MV-4-11 (cell line): ENCODE measurements at places on chromosomes 1 and 21.
A peak's percentile ranks its signal among the peaks of the same experiment; 100 is the strongest.

GRCh38 chr21:44540741-44541288 is 820 bp upstream of the KRTAP10-1 start:
- no peak for DNase-seq

GRCh38 chr1:109112056-109112651 is 1.8 kb upstream of the ELAPOR1 start:
- DNase-seq: peak; percentile 79

DNA sequence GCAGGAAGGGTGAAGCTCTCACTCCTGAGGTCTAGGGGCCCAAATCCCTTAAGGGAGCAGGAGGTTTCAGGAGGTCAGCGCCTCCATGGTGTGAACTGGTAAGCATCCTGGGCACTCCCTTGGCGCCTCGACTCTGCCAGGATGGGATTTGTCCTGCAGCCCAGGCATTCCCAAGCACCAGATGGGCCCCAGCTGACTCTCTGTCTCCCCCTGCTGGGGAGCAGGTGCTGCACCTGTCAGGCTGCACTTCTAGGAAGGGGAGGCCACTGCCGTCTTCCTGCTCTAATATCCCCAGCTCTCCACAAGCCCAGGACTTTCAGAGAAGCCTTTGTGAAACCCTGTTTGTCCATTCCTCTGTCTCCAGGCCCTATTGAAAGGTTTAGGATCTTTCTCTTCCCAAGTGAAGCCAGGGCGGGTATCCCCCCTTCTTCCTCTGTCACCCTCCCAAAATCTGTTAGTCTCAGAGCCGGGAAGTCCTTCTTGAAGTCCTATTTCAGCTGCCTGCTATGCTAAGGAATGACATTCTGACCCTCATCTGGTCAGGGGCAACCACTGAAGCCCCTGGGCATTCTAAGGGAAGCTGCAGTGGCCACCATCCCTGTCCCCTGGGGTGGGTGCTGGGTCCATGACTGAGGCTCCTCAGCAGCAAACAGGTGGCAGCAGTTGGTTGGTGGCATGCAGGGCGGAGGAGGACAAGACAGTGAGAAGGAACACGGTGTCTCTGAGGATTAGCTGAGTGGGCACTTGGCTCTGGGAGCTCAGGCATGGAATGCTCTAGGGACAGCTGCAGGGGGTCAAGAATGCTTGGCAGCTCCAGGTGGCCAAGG is 3.2 kb downstream of the MYBPH start:
- DNase-seq: peak; percentile 42

DNA sequence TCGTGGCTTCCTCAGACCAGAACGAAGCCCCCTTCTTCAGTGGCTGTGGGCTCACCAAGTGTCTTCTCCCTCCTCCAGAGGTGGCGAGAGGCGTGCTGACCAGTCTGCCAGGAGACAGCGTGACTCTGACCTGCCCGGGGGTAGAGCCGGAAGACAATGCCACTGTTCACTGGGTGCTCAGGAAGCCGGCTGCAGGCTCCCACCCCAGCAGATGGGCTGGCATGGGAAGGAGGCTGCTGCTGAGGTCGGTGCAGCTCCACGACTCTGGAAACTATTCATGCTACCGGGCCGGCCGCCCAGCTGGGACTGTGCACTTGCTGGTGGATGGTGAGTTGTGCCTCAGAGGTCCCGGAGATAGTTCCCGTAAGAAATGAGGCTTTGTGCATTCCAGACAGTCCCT is 24.0 kb downstream of the IL6R start:
- no peak for DNase-seq

GRCh38 chr1:204289280-204289679 is 70.4 kb downstream of the PLEKHA6 start:
- no peak for DNase-seq

GRCh38 chr1:90411185-90411584 is 305.9 kb downstream of the BARHL2 start:
- no peak for DNase-seq
